HS-5 (cell line): ENCODE measurements at places on chromosomes 5 and 9.

GRCh38 chr5:180601591-180602480 is 10.5 kb upstream of the SCGB3A1 start:
- DNase-seq, result no peak

- DNase-seq, result peak; percentile 50
These were observed 507.3 kb upstream of the TYRP1 start for GRCh38 chr9:12185856-12186255.

DNA sequence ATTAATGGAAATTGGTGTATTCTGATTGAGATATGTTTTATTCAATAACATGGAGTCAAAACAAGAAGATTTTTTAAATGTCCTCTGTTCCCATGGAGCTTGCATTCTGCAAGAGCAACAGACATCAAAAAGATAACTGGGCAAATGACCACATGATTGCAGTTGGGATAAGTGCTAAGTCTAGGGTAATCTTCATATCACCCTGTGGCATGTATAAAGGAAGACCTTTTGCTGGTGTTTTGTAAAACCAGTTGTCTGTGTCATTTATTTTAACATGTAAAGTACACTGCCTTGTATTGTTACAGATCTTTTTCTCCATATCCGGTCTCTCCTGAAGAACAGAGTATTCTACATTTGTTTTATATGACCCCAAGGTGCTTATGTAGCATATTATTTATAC is 44.0 kb downstream of the PTCD2 start:
- no peak for DNase-seq

GRCh38 chr5:74389531-74390305 is 250.8 kb downstream of the ENC1 start:
- no peak for DNase-seq

DNA sequence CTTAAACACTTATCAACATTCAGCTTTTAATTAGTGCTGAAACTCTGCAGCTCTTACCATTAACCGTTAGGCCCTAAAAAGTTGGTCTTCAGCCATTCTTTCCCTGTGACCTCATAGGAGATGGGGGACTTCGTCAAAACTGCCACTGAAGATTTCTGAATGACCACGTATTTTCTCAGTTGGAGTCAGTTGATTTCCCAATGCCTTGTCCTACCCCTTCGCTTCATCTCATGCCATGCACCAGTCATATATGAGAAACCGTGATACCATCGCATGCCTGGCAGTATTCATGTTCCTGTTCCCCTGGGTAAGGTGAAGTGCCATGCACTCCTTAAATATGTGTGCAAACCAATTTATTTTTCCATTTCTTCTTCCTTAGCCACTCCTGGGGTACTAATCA is 10.8 kb upstream of the ZFR start:
- no peak for DNase-seq

DNA sequence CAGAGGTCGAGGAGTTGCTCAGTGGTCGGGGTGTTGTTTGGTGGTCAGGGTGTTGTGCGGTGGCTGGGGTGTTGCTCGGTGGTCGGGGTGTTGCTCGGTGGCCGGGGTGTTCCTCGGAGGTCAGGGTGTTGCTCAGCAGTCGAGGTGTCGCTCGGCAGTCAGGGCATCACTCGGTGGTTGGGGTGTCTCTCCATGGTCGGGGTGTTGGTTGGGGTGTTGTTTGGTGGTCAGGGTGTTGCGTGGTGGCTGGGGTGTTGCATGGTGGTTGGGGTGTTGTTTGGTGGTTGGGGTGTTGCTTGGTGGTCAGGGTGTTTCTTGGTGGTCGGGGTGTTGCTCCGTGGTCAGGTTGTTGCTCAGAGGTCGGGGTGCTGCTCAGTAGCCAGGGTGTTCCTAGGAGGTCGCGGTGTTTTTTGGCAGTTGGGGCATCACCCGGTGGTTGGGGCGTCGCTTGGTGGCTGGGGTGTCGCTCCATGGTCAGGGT is 11.0 kb upstream of the GPSM1 start:
- DNase-seq, result no peak

- peak; percentile 16 for DNase-seq
These were observed 1666.1 kb upstream of the WWC1 start for GRCh38 chr5:166625210-166625865.

DNA sequence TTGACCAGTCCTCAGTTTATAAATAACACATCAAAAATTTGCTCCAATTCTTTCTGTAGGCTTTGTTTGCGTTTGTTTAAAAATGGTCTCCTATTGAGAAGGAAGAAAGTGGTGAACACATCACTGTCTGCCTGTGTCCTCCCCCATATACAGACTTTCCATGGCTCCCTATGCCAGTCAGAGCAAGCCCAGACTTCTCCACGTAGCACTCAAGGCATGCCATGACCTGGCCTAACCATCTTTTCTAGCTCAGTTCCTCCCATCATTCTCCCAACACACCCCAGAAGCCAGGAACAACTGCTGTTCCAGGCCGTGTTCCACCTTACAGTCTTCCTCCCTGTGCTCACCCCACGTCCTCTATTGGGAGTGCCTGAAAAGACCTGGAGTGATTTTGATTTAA is 129.6 kb upstream of the ZNF618 start:
- DNase-seq, result no peak

- no peak for DNase-seq
These were observed 15.5 kb downstream of the ACER2 start for GRCh38 chr9:19424176-19424779.

- no peak for DNase-seq
These were observed 202.3 kb upstream of the IRX1 start for GRCh38 chr5:3393122-3393919.
